ENCODE measurements at places on chromosomes 5 and 9.

DNA sequence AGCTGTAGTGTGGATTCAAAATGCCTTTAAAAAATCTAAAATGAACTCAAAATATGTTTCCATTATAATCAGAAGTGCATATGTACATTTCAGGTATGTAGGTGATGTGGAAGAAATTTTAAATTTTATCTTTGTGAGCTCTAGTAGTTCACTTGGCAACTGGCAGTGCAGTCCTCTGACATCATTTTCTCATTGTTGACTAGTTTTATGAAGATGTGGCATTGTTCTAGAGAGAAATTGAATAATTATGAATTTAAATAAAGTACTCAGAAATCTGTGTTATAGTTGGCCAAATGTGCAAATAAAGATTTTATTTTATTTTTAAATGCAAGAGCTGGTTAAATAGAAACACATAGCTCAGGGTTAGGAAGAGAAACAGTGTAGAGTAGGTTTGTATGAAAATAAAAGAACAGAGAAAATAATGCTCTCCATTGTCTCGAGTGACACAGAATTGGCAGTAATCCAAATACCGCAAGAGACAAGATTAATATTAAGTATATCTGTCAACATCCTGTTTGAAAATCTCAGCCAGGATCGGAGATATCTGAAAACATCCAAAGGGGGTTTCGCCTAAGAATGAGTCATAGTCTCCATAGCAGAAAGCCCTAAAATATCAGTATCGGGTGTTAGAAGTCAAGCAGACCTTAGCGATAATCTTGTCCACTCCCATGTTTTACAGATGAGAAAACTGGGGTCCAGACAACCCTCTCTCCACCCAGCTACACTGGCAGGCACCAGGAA is 189.4 kb downstream of the CCDC192 start:
- DNase-seq = no peak

- DNase-seq = no peak
Observed at GRCh38 chr5:94849821-94850736, 231.6 kb downstream of the SLF1 start.

DNA sequence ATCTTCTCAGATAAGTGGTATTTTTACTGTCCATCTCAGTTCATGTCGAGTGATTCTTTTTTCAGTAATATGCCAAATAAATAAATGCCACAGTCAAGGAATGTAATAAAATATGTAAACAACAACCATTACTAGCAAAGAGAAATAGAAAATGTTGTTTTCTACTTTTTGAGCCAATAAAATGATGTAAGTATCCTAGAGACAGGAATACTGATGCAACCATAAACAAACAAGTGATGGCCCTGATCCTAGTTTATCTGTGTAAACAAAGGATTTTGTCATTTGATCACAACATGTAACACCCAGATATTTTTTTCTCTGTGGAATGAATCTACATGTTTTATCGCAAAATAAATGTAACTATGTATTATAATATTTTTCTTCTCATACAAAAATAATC is 1852.8 kb downstream of the EFNA5 start:
- no peak for DNase-seq

- DNase-seq = no peak
Observed at GRCh38 chr5:97167435-97167834, 15.6 kb downstream of the RIOK2 start.

DNA sequence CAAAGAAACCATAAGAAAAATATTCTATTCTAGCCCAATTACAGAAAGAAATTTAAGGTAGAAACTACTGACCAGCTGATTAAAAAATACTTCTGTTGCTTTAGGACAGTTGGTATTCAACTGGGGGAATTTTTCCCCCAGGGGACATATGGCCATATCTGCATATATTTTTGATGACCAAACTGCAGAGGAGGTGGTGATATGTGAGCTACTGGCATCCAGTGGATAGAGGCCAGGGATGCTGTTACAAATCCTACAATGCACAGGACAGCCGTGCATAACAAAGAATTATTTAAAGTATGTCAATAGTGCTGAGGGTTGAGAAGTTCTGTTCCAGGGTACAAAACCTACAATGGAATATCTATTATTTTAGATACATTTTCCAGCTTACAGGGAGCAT is 24.0 kb downstream of the ZFR start:
- no peak for DNase-seq

DNA sequence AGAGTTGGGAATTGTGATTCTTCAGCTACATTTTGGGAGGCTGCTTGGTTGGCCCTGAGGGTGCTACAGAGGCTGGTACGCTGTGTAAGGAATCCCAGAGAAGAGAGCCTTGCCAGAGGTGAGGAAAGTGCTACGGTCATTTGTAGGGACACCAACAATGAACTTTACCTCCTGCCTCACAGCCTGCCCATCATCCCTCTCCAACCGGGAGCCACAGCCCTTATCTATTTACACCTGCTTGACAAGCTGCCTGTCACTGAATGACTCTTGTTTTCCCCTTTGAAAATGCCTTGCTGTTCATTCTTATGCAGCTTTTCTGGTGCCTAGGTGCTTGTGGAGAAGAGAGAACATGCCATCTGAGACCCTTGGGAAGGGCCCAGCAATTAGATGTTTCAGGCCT is 110.8 kb downstream of the PCSK1 start:
- no peak for DNase-seq

All from activated CD8-positive, alpha-beta memory T cell treated with anti-CD3 and anti-CD28 coated beads for 48 hours (primary cell).